ENCODE measurements at places on chromosomes 16 and 17. TPM values are rescaled to one million over a fixed set of nuclear protein-coding genes. Genes with fewer than 3 reads are reported as not detected.

The ZNF750 gene
- not detected for polyA plus RNA-seq

The UMOD gene
- polyA plus RNA-seq, result not detected

The PLCG2 gene
- polyA plus RNA-seq, result 0.27 TPM

The TBC1D26 gene
- not detected for polyA plus RNA-seq

The MLST8 gene
- 58.0 TPM for polyA plus RNA-seq

The RBFOX1 gene
- polyA plus RNA-seq, result not detected

The RNF222 gene
- polyA plus RNA-seq, result not detected

The FOXC2 gene
- 1.5 TPM for polyA plus RNA-seq

DNA sequence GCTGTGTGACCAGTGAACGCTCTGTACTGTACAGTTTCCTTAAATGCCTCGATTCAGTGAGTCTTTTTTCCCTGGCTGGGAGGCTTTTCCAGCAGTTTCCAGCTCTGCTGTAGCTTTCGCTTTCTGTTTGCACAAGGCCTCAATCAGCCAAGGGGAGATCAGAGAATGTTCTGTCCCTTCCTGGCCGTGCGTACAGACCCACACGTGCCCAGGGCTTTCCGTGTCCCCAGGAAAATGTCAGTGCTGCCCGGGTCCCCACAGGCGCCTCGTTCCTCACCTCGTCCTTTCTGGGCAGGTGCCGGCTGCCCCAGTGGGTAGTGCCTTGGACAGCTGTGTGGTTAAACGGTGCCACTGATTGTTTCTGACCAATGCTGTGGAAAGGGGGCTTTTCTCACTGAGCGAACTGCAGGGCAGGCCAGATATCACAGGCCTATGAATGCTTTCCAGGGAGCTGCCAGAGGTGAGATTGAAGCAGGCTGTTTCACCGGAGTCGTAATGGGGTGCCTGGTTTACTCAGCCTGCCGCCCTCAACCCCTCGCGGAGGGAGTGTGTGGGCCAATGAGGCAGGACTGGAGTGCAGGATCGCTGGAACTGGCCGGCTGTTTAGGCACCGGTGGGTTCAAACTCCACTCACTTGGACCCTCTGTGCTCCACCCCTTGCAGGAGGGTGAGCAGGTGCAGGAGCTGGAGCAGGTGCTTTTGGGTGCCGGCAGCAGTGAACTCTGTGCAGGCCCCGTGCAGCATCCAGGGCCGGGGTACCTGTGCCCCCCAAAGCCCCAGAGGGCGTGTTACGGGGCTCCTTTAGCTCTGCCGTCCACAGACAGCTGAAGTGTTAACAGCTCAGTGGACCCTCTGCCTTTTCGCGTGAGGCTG, 44.4 kb downstream of the ZNF778 start:
- DNase-seq, result no peak

DNA sequence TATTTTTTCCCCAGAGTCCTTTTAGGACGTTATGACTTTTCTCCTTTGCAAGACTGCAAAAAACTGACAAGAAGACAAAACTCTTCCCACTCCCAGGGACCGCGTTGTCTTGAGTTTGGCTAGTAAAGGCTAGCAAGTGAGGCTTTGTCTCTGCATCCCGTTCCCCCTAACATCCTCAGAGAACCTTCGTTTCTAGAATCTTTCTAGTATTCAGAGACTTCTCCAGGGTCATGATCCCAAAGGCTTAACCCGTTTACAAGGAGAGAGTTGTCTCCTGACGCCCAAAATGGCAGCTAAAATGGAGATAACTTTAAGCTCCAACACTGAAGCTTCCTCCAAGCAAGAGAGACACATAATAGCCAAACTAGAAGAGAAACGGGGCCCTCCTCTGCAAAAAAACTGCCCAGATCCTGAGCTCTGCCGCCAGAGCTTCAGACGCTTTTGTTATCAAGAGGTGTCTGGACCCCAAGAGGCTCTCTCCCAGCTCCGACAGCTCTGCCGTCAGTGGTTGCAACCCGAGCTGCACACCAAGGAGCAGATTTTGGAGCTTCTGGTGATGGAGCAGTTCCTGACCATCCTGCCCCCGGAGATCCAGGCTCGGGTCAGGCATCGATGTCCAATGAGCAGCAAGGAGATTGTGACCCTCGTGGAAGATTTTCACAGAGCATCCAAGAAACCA, 843 bp downstream of the ZNF174 start:
- DNase-seq, result peak; percentile 6

DNA sequence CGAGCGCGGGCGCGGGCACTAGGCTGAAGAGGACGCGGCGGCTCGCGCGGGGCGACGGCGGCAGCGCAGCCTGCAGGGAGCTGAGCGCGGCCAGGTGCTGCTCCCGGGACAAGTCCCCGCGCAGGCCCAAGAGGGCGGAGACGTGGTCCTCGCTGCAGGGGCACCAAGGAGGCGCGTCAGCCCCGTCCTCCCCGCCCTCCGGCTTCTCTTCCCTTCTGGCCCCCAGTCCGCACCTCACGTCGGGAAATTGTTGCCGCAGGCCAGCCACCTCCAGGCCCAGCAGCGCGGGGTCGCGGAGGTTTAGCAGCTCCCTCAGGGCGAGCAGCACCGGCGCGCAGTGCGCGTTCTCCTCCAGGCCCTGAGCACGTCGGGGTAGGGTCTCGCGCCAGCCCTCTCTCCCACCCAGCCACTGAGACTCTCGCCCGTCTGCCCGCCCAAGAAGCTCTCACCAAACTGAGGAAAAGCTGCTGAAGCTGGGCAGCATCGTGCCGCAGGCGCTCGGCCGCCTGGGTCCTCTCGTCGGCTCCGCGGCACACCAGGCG, 761 bp upstream of the MATCAP1 start:
- no peak for DNase-seq

GRCh38 chr16:30585022-30585399, 486 bp downstream of the ZNF785 start:
- peak; percentile 22 for DNase-seq

- DNase-seq, result peak; percentile 39
Observed at GRCh38 chr17:80441133-80441578, 26.2 kb downstream of the ENDOV start.

DNA sequence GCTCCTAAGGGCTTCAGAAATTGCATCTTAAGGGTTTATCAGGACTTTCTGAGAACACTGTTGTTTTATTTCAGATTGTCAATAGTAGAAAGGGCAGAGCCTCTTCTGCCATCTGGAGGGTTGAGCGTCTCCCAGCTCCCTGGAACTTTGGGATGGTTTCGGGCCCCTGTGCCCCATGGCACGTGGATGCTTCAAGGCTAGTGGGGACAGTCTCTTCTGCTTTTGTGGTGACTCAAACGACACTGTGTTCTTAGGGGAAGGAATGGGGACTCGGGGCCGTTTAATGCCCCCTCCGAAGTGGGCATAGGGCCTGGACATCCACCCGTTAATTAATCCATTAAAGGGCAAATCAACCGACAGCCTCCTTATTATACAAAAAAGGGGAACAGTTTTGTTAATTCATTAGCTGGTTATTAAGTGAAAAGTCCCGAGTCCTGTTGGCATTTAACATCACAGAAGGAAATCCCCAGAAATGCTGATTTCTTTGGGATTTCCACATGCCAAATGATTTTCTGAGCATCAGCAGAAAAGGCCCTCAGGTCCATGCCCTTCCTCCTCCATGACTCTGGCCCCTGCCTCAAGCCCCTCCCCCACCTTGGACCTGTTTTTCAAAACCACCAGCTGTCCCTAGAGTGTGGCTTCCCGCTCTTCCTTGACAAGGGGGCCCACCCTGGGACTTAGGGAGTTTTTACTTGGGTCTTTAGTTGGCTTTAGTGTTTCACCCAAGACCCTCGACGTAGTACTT, 68.7 kb downstream of the ARSG start:
- no peak for DNase-seq

DNA sequence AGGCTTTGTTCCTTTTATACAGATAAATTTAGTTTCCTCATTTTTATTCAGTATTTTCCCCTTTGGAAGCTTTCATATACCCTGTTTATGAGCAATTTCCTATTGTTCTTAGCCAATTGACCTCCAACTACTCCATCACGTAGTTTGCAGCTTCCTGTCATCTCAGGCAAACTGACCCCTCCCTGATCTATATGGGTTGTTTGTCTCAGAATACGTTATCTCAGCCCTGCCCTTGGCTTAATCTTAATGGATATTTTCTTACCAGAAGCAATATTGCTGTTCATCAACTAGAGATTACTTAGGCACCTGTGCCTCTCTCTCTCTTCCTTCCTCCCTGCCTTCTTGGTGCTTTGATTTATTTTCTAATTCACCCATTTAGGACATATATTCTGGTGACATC, 81.2 kb downstream of the ZNF18 start:
- DNase-seq, result no peak

GRCh38 chr17:58541249-58541648, 26.8 kb upstream of the MTMR4 start:
- DNase-seq, result no peak

GRCh38 chr16:12675852-12676251, 127.8 kb downstream of the CPPED1 start:
- peak; percentile 81 for DNase-seq

DNA sequence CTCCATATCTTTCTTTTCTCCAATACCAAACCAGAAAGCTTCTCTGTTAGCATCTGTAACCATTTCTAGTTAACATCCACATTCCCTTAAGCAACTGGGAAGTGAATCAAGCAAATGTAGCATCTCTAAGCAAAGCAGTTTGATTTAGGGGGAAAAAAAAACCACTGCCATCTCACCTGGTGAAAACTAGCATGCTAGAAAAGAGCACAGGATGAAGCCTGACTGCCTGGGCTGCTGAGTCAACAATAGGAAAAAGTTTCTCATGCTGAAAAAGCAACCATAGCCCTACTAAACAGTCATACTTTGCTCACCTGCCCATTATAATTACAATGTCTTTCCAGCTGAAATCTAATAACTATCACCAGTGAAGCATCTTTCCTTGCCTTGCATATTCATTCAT, 139.3 kb downstream of the ANKFN1 start:
- DNase-seq, result no peak

GRCh38 chr16:726438-727290, at the start of the genes CCDC78 and HAGHL:
TSS of gene CCDC78 (minus strand) at chr16:726443. CDS start at chr16:726367, 76 bp downstream.
TSS of gene HAGHL (plus strand) at chr16:727106. CDS start at chr16:727510, 404 bp downstream.
- DNase-seq, result peak; percentile 24

- DNase-seq, result no peak
Observed at GRCh38 chr16:29743827-29744531, 1.8 kb downstream of the C16orf54 start.

DNA sequence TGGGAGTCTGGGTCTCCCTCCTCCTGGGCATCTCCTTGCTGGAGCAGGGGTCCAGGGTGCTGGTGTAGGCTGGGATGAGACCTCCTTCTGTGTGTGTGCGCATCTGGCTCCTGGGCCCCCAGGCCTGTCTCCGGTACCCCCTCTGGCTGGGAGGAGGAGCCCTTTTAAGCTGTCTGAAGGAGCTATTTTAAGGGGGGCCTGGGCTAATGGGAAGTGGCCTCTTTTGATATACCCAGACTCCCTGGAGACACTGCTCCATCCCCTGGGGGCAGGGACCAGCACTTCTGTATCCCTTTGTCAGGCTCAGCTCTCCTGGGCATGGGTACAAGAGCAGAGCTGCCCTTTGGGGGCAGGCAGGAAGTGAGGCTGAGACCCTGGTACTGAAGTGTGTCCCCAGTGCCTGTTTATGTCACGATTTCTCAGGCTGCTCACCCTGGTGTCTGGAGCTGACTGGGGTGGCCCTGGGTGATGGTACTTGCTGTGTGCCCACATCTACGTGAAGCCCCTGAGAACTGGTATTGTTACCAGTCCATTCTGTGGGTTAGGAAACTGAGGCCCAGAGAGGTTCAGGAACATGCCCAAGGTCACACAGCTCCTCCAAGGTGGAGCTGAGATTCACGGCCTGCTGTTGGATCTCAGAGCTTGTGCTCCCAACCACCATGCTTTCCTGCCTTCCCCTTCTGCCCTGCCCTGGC, 6.5 kb downstream of the ADCY7 start:
- DNase-seq, result no peak

GRCh38 chr16:27639561-27640276, 89.8 kb downstream of the KATNIP start:
- DNase-seq, result peak; percentile 48

DNA sequence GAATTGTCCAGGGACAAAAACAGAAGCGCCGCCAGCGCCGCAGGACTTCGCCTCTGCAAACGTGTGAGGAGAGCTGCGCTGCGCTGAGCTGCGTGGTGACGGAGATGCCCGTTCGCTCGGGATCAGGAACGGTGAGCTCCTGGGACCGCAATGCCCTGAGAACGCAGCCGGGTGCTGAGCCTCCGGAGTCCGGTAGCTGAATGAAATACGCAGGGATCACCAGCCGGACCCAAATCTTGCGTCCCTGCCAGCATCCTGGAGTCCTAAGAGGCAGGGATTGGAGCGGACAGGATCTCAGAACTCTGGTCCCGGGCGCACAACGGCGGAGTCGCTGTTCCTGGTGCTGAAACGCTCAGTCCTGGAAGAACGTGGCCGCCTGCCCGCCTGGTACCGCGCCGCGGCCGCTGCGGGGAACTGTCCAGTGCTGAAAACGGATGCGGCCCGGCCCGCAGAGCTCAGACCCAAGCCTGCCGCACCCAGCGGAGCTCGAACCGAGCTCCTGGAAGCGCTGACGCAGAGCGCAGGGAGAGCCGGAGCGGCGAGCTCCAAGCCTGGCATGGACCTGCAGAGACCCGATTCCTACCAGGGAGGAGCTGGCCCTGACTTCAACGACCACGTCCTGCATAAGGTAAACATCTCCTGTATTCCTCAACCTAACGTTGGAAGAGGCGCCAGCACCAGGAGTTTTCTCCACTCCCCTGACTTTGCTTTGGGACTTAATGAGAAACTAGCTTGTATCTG, 41.5 kb downstream of the CD300LF start:
- peak; percentile 72 for DNase-seq

GRCh38 chr16:81497690-81498089, 53.1 kb downstream of the CMIP start:
- no peak for DNase-seq

- DNase-seq, result peak; percentile 49
Observed at GRCh38 chr17:61009663-61010062, 332.0 kb downstream of the BCAS3 start.

GRCh38 chr17:8481703-8482102, 46.0 kb downstream of the NDEL1 start:
- no peak for DNase-seq
